ENCODE measurements at places on chromosomes 7 and 10.

GRCh38 chr7:131057794-131058070 is 269.9 kb upstream of the MKLN1 start:
- DNase-seq, result peak; percentile 41

DNA sequence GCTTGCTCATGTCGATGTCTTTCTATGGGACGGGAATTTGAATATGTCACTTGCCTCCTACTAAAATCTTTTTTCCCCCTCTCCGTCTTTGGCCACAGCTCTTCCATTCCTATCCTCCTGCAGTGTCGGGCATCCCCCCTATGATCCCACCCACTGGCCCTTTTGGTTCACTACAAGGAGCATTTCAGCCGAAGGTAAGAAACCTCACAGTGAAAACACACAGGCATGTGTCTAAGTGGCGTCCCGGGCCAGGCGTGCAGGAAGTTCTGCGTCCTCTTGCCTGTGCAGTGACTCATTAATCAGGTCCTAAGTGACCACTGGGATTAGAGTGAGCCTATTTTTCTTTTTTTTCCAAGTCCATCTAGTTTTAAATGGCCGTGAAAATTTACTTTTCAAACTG is 360.5 kb upstream of the GALNT17 start:
- no peak for DNase-seq

DNA sequence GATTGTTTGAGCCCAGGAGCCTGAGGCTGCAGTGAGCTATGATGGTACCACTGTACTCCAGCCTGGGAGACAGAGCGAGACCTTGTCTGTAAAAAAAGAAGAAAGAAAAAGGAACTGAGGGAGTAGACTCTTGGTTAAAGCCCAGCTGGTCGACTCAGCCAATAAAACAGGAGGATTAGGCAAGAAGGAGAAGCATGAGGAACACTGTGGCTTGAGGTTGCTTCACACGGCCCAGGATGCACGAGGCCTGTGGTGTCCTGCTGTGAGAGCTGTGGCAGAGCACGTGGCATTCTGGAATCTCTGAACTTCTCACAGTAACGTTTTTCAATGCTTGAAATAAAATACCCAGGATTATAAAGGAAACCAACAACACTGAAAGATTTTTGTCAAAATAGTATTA is 93.3 kb downstream of the CUL2 start:
- DNase-seq, result no peak

GRCh38 chr7:81138870-81139269 is 220.0 kb upstream of the SEMA3C start:
- DNase-seq, result no peak

DNA sequence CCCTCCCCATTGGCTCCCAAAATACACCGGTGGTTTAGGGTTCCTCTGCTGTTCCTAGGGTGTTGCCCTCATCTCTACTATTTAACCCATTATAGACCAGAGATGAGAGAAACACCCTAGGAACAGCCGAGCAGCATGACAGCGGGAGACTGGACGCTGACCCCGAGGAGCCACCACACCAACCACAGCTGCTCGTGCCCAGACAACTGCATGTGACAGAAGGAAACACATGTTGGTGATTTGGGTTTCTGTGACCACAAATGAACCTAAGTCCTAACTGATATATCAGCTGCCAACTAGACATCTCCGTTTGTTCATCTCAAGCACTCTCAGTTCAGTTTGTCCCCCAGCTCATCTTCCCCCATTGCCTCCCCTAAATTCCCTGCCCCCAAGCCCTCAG is 13.4 kb downstream of the CFAP43 start:
- DNase-seq, result no peak

Data from stimulated activated CD4-positive, alpha-beta T cell treated with anti-CD3 and anti-CD28 coated beads, Interleukin-1b, Interleukin-23, amount 100 ng/mL, for 48 hours (primary cell).